Thoracic aorta (tissue), 2 donors: ENCODE measurements at places on chromosomes 4 and X. TPM values are rescaled to one million over a fixed set of nuclear protein-coding genes. Genes with fewer than 3 reads are reported as not detected.

DNA sequence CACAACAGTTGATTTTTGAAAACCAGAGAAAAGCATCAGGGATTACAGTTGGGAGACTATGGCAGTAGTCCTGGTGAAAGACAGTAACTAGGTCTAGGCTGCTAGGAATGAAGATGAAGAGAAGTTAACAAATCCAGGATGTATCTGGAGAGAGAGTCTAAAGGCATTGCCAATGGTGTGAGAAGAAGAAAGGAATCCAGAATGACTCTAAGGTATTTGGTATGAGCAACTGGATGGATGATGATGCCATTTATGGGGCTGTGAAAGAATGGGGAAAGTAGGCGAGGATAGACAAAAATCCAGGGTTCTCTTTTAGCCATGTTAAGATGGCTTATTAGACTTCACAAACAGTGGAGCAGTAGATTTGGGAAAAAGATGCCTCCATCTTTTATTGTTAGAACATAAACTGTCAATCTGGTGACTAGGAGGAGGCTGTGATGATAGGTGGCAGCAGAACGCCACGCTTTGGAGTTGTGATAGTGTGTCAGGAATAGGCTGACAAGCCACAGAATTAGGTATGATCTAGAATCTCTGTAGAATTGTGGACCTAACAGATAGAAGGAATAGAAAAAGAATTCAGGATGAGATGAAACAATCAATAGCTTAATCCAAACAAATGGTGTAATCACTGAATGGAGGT lies 27.3 kb upstream of the JADE1 start:
- no peak for DNase-seq

- no peak for DNase-seq
Observed at GRCh38 chr4:119725688-119726330, 97.2 kb upstream of the PDE5A start.

DNA sequence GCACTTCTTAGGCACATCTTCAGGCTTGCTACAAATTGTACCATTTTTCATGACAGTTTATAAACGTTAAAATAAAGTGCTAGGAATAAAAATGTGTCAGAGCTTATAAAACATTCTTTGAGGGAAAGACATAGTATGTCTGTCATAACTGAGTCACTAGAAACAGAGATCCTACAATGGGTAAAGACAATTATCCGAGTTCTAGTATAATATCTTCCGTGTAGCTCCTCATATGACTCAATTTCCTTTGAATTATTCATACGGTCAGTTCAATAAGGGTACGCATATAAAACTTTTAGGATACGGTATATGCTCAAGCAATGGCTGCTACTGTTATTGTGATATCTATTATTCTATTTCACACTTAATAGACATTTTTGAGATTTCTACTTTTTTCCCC lies 349.1 kb downstream of the PCDH10 start:
- no peak for DNase-seq

GRCh38 chrX:2910109-2910508 lies 19.0 kb downstream of the ARSD start:
- no peak for DNase-seq

GRCh38 chr4:36241771-36242170 lies 2.5 kb downstream of the ARAP2 start:
- no peak for DNase-seq

DNA sequence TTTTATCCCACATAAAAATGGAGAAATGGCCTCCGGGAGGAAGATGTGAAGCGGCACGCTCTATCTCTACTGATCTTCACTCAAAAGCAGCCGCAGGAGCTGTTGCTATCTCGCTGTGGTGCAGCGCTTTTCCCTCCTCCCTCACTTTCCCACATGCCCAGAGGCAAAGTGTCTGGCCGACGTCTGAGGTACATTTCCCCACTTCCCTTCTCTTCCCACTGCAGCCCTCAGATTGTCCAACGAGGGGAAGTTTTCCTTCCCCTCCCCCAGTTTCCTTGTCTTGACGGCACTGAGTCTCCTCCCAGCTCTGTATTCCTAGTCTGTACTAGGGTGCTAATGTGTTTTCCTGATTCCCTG lies 660 bp upstream of the COL25A1 start:
- DNase-seq, result no peak

GRCh38 chrX:125193921-125194320 lies 125.8 kb upstream of the TEX13C start:
- no peak for DNase-seq

DNA sequence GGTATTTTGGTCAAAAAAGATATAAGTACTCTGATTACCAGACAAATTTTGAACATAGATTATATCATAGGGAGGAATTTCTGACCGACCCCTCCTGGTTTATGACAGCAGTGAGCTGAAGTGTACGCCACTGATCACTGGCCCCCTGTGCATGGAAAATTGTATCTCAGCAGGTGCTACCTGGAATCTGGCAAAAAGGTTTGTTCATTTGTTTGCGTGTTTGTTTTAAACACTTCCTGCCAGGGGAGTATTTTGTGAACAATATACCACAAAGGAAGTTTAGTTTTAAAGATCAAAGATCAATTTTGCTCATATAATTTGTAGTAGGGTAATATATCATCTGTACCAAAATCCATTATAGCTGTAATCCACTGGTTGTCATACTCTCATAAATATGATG lies 219.7 kb upstream of the TENM3 start:
- DNase-seq, result no peak

GRCh38 chrX:374596-374995 lies 12.1 kb downstream of the PPP2R3B start:
- DNase-seq, result no peak

DNA sequence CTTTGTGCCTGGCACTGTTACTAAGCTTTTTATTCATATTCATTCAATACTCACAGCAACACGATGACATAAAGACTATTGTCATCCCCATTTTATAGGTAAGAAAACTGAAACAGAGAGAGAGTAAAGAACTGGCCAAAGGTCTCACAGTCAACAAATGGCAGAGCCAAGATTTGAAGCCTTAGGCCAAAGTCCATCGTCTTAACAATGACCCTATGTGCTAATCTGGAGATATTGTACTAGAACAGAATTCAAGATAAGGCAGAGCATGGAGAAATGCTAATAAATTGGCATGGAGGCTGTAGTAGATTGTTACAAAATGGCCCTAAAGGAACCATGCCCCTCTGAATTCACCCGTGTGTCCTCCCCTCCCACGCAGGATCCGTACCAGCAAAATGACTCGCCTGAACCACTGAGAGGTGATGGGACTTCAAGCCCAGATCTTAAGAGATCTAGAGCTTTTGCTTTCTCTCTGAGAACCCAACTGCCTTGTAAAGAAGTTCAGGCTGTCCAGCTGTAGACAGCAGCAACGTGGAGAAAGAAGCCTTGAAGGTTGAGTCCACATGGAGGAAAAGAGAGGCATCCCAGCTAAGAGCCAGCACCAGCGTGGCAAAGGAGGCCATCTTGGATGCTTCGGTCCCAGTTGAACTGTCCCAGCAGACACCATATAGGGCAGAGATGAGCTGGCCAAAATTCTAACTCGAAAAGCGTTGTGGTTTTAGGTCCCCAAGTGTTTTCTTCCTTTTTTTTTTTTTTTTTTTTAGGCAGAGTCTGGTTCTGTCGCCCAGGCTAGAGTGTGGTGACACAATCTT lies 52.8 kb upstream of the RBM47 start:
- DNase-seq, result no peak

- DNase-seq, result no peak
Observed at GRCh38 chr4:1072830-1073446, 40.4 kb downstream of the RNF212 start.

DNA sequence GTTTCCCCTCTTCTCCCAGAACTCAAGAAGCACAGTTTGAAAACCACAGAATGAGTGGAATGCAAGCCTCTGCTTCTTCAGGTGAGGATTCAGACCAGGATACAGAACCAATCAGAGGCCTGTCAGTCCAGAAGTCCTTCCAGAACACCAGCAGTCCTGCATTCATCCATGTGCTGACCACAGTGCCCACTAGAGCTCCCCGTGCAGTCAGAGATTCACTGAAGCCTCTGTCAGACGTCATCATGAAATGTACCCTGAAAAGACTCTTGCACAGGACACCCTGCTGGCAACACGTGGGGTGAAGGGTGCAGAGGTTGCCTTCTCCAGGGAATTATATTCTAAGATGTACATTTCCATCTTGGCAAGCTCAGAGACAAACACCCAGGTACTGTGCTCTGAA lies 75.9 kb upstream of the LSM6 start:
- DNase-seq, result no peak

DNA sequence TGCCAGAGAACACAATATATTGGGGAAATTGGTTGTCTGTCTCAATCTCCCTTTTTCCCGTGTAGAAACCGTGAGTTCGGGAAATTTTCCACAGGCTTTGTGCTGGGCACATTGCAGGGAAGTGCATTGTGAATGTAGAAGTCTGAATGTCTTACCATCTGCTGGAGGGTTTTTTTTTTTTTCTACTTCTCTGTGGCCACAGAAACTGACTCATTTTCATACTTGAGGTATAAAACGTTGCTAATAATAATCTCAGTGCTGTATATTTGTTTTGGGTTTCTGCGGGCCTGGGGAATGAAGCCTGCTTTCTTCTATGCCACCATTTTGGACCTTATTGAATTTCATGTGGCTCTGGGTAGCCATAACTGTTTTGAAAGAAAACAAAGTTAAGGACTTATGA lies 1001.2 kb downstream of the STIM2 start:
- no peak for DNase-seq

- DNase-seq, result no peak
Observed at GRCh38 chr4:70608324-70608723, 16.3 kb downstream of the AMBN start.

GRCh38 chrX:119235872-119236622 lies at the start of gene PGRMC1:
PGRMC1 (plus strand) TSS chrX:119236285; CDS start chrX:119236364, 79 bp downstream.
- DNase-seq, result peak; percentile 18

GRCh38 chrX:397575-397974 lies 10.9 kb upstream of the PPP2R3B start:
- no peak for DNase-seq

DNA sequence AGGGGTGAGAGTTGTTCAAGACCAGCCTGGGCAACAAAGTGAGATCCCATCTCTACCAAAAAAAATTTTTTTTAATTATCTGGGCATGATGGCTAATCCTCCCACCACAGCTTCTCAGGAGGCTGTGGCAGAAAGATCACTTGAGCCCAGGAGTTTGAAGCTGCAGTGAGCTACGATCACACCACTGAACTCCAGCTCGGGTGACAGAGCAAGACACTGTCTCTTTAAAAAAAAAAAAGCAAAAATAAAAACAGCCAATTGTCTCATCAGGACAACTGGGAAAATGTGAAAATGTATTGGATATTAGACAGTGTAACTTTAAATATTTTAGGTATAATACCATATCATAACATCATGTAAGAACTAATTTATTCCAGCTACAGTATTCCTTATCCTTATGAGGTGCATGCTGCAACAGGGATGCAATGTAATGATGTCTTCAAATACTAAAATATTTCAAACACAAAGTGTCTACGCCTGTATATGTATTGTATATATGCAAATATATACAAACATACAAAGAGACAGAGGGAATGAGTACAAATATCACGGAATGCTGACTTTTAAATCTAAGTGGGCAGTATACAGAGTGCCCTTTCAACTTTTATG lies 17.2 kb downstream of the FAM13A start:
- no peak for DNase-seq

- no peak for DNase-seq
Observed at GRCh38 chrX:70970482-70970995, 39.6 kb upstream of the SLC7A3 start.

- no peak for DNase-seq
Observed at GRCh38 chr4:33073811-33074210, 2353.6 kb downstream of the PCDH7 start.

GRCh38 chrX:41314881-41315280 lies 19.1 kb upstream of the DDX3X start:
- DNase-seq, result no peak

- DNase-seq, result no peak
Observed at GRCh38 chrX:132664273-132664672, 175.4 kb upstream of the MBNL3 start.

DNA sequence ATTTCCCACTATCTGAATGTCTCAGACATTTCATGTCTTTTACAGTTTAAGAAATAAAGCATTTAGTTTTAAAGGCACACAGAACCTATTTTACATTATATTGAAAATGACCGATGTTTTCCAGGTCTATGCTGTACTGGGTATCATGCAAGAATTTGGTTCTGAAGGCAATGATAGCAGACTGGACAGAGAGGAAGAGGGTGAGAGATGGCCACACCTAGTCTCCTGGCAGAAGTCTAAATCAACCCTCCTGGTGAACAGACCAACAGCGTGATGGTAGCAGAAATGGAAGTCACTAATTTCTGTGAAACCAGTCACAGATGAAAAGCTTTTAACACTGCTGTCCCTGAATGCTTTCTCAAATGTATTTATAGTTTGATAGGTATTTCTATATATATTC lies 41.9 kb downstream of the MID1 start:
- DNase-seq, result no peak

DNA sequence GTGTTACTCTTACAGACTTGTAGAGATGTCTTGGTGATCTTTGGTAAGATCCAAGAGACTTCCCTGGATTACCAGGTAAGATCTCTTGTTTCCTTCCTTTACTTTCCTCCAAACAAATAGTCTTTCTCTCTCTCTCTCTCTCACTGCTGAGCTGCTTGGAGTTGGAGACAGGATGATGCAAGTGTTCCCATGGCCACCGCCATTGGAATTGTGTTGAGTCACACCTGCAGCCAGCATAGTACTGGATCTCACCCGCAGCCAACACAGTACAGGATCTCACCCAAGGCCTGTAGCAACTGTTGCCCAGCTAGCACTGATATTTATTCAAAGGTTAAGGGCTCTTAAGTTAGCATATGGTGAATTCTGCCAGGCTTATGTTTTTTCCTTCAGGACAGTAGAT lies 1080.9 kb downstream of the FAT4 start:
- no peak for DNase-seq

DNA sequence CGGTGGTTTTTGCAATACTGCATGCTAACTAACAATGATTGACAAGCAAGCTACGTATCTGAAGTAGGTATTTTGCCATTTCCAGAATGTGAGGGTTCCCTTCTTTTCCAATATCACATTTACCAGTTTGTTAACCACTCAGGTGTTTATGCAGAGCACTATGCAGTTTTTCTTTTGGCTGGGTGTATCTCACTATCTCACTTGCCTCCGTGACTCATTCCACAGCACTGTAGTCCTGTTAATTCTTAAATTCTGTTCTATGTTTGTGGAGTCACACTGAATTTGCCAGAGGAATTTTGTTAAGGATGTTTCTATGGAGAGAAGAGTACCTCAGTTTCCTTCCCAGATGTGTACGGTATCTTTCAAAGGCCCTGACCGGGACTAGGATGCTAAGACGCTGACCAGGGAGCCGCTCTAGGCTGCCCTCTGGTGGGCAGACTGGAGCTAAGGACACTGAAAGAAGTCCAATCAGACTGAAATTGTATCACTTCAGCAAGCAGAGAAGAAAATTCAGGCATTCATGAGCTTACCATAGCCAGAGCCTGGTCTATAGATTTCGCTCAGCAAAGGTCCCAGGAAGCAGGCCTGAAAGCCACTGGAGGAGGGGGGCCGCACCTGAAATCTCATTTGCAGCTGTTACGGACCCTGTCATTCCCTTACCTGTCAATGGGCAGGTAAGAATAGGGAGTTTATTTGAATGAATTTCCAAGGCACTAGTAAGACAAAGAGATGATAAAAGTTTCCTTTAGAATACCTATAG lies 388.4 kb upstream of the SPOCK3 start:
- no peak for DNase-seq

The TAF7L gene
- total RNA-seq, result not detected

The SMIM31 gene
- not detected for total RNA-seq

The SPACA5 gene
- total RNA-seq, result not detected

The HGFAC gene
- total RNA-seq, result not detected

The PCYT1B gene
- total RNA-seq, result 0.63 TPM

The AGTR2 gene
- not detected for total RNA-seq

The SYN1 gene
- 0.27 TPM for total RNA-seq

The GABRG1 gene
- total RNA-seq, result not detected

The IL21 gene
- total RNA-seq, result not detected

The SATL1 gene
- not detected for total RNA-seq
